ENCODE measurements at places on chromosomes 5 and 9.

DNA sequence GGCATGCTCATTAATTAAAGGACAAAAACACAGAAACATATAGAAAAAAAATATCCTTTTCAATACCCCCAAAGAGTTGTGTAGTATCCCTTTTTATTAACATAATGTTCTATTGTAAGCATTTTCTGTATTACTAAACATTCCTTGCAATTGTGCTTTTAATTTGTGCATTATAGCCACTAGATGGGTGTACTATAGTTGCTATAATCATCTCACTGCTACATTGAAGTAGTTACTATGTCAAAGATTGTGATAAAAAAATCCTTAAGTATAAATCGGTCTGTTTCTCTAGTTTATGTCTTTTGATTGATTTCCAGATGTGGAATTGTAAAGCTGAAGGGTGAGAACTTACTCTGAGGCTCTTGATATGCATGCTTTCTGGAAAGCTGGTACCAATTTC lies 21.4 kb downstream of the FREM1 start:
- DNase-seq: no peak

DNA sequence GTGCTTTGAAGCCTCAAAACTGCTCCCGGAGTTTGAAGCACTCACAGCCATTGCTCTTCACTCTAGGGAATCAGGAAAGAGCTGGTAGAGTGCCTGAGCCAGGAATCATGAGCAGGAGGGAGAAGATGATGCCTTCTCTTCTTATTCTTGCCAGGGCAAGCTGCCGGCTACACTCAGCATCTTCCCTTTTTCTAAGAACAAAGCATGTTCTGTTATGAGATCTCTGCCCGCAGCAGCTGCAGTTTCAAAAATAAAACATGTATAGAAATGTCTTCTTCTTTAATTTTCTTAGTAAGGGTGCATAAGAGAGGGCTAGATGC lies 57.9 kb upstream of the RICTOR start:
- DNase-seq: no peak

GRCh38 chr9:13053504-13053903 lies 226.0 kb downstream of the MPDZ start:
- no peak for DNase-seq

GRCh38 chr5:6840136-6840793 lies 127.0 kb downstream of the TENT4A start:
- no peak for DNase-seq

GRCh38 chr5:118552146-118552545 lies 436.2 kb downstream of the DTWD2 start:
- no peak for DNase-seq

DNA sequence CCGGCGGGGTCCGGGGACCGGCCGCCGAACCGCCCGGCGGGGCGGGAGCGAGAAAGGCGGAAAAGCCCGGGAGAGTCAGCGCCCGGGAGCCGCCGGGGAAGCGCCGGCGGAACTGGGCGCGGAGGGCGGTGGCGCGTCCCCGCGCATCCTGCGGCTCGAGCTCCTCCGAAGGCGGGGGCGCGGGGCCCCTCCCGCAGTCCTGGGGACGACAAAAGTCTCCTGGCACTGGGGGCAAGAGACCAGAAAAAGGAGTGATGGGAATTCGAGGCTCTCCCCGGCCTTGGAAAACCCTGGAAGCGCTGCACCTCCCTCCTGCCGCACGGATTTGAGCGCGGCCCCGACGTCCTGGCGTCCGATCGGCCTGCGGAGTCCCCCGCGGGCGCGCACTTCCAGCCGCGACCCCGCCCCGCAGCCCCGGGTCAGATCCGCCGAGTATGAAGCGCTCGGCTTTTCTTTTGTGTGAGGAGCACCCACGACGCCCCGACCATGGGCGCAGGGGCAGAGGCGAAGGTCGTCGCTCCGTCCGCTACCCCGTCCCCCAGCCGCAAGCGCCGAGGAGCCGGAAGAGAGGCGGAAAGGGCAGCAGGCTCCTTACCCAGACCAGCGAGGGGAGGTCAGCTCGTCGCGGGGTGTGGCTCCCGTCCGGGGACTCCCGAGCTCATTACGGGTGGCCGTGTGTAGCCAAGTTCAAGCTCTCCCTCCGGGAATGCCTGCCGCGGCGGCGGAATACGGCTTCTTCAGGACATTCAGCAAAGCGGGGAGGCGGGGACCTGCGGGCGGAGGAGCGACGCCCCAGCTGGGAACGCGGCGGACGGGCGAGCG lies at the start of gene EPB41L4A:
Gene EPB41L4A (minus strand): TSS at position 114 of the 822 bp plus-strand sequence. CDS start 238 bp downstream, outside the sequence.
- no peak for DNase-seq
